Mucosa of descending colon (tissue), 3 donors: ENCODE measurements at places on chromosomes 7 and 10.

DNA sequence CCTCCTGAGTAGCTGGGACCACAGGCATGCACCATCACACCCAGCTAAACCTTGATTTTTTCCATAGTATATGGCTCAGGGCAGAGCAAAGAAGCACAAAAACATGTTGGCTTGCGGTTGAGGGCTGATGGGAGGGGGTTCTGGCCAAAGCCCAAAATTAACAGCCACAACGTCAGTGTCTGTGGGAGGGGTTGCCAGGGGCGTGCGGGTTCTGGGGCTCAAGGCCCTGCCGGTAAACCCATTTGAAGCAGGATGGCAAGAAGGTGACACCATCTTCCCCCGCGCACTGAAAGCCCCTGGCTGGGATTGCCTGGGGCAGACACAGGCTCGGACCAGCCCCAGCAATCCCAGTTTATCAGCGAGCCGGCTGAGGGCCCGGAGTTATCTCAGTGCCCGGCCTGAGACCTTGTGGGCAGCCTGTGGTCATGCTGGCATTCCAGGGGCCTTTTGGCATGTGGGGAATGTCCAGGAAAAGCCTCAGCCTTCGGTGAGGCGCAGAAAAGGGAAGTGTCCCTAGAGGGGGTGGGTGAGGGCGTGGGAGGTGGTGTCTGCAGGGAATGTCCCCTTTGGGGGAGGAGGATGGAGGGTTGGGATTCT is 167.7 kb upstream of the TNRC18 start:
- DNase-seq: no peak

- DNase-seq: no peak
Observed at GRCh38 chr10:15795036-15795792, 65.1 kb downstream of the MINDY3 start.

DNA sequence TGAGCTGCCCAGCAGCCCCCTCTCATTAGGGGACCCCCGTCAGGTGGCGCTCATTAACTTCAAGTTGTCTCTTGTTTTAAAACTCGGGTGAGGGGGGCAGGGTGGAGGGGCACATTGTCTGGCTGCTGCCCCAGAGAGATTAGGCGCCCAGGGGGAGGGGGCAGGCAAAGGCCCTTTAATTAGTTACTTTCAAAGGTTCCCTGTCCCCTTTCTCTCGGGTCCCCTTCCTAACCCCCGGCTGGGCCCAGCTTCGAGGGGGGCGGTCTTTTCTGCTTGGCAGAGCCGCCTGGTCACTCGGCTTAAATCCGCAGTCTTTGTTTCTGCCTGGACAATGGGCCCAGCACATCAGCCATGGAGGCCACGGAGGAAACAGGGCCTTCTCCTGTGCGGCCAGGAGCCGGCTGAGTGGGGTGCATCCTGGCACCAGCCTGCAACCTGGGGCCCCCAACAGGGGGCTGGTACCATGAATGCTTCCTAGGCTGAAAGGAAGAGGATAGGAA is 38.9 kb upstream of the SLF2 start:
- DNase-seq: no peak

- peak; percentile 79 for DNase-seq
Observed at GRCh38 chr7:149126662-149127266, 640 bp upstream of the ZNF425 start.

GRCh38 chr10:116100984-116101383 is 172.0 kb downstream of the GFRA1 start:
- no peak for DNase-seq

- DNase-seq: peak; percentile 38
Observed at GRCh38 chr7:77351539-77352004, 64.6 kb downstream of the GSAP start.

- DNase-seq: peak; percentile 83
Observed at GRCh38 chr7:129144095-129144833, at the start of gene TSPAN33. TSPAN33 (plus strand) TSS chr7:129144707; CDS start chr7:129144981, 274 bp downstream.

- no peak for DNase-seq
Observed at GRCh38 chr7:106569500-106569929, 91.4 kb downstream of the CCDC71L start.

DNA sequence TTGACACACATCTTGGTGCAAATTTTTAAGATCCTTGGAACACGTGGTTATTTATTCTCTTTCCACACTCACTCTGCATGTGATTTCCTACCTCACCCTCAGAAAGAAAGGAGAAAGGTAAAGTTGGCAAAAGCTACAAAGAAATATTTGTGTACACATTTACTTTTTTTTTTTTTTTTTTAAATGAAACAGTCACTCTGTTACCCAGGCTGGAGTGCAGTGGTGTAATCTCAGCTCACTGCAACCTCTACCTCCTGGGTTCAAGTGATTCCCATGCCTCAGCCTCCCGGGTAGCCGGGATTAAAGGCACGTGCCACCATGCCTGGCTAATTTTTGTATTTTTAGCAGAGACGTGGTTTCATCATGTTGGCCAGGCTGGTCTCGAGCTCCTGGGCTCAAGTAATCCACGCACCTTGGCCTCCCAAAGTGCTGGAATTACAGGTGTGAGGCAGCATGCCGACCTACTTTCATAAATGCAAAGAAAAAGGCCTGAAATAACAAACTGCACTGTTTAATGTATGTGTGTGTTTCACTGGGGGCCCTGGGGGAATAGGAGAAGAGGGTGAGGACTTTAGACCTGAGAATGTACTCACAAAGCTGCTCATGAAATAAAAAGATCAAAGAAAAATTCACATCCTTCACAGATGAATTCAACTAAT is 71.6 kb upstream of the GRID1 start:
- DNase-seq: no peak

- no peak for DNase-seq
Observed at GRCh38 chr7:80885757-80886156, 33.1 kb downstream of the SEMA3C start.

DNA sequence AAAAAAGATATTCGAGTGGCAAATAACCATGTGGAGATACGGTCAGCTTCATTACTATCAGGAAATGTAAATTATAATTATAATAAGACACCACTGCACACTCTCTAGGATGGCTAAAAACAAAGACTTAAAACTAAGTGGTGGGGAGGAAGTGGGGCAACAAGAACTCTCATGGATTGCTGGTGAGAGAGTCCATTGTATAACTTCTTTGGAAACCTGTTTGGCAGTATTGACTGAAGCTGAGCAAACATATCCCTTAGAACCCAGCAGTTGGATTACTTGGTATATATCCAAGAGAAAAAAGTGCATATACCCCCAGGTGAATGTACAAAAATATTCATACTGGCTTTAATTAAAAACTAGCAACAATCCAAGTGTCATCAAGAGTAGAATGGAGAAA is 133.7 kb upstream of the CTBP2 start:
- DNase-seq: no peak
